A549 treated with CORT108297 at 1 μM for 4 hours (cell line): ENCODE measurements at places on chromosomes 3 and 15. TPM values are rescaled to one million over a fixed set of nuclear protein-coding genes. Genes with fewer than 3 reads are reported as not detected.

The RGMA gene
- total RNA-seq, result 0.12 to 0.42 TPM (median 0.19 TPM) in 5 replicates

The MYO5C gene
- 4.5 to 6.5 TPM (median 5.4 TPM) in 5 replicates for total RNA-seq

The ZBBX gene
- not detected in 5 replicates for total RNA-seq

The ALPK3 gene
- total RNA-seq, result 0.05 to 0.28 TPM (median 0.18 TPM) in 5 replicates

The TEX55 gene
- not detected in 5 replicates for total RNA-seq

The CCDC14 gene
- total RNA-seq, result 17.6 to 23.7 TPM (median 22.2 TPM) in 5 replicates

The XCR1 gene
- not detected in 5 replicates for total RNA-seq

The BLM gene
- total RNA-seq, result 10.4 to 14.7 TPM (median 11.5 TPM) in 5 replicates

The SETD5 gene
- 44.1 to 56.4 TPM (median 49.9 TPM) in 5 replicates for total RNA-seq

The KBTBD13 gene
- not detected in 5 replicates for total RNA-seq

The GPR149 gene
- total RNA-seq, result not detected in 5 replicates

The LSMEM2 gene
- total RNA-seq, result 0.09 TPM in 2 of 5 replicates, not detected in the others

The DCLK3 gene
- 0.01 TPM in 1 of 5 replicates, not detected in the others for total RNA-seq

The CMSS1 gene
- total RNA-seq, result 52.9 to 59.8 TPM (median 57.0 TPM) in 5 replicates

The FETUB gene
- 0.10 to 0.25 TPM (median 0.16 TPM) in 4 of 5 replicates, not detected in the other for total RNA-seq

The STARD5 gene
- 1.5 to 2.3 TPM (median 2.0 TPM) in 5 replicates for total RNA-seq

The NMNAT3 gene
- total RNA-seq, result 0.91 to 1.6 TPM (median 1.3 TPM) in 5 replicates

The TMA7 gene
- total RNA-seq, result 266 to 389 TPM (median 282 TPM) in 5 replicates

The CYP1A2 gene
- not detected in 5 replicates for total RNA-seq

The PLS1 gene
- total RNA-seq, result 11.4 to 14.5 TPM (median 12.9 TPM) in 5 replicates

The TMEM212 gene
- total RNA-seq, result not detected in 5 replicates

The KIF23 gene
- 69.2 to 104 TPM (median 80.4 TPM) in 5 replicates for total RNA-seq

The TKT gene
- 1,659 to 2,212 TPM (median 2,154 TPM) in 5 replicates for total RNA-seq

The CNTN3 gene
- total RNA-seq, result not detected in 5 replicates

The UTS2B gene
- total RNA-seq, result 0.05 to 0.16 TPM (median 0.08 TPM) in 5 replicates

The SLC12A1 gene
- total RNA-seq, result not detected in 5 replicates

The ZMYND10 gene
- total RNA-seq, result 0.93 to 1.8 TPM (median 1.1 TPM) in 5 replicates
